Muscle of leg (tissue), 16 donors: ENCODE measurements at places on chromosomes 12 and 14. TPM values are rescaled to one million over a fixed set of nuclear protein-coding genes. Genes with fewer than 3 reads are reported as not detected.

The FGF6 gene
- total RNA-seq, result 24.7 TPM

The HRK gene
- 0.13 TPM for total RNA-seq

The SERPINA5 gene
- 0.18 TPM for total RNA-seq

GRCh38 chr12:67460388-67460787, 188.2 kb upstream of the DYRK2 start:
- H3K36me3 ChIP-seq, result no peaks in the 10 kb centered on the region
- DNase-seq, result no peak
- H3K4me3 ChIP-seq, result no peak overlapping the region
- no peaks in the 10 kb centered on the region for H3K27me3 ChIP-seq
- H3K27ac ChIP-seq, result no peak overlapping the region

DNA sequence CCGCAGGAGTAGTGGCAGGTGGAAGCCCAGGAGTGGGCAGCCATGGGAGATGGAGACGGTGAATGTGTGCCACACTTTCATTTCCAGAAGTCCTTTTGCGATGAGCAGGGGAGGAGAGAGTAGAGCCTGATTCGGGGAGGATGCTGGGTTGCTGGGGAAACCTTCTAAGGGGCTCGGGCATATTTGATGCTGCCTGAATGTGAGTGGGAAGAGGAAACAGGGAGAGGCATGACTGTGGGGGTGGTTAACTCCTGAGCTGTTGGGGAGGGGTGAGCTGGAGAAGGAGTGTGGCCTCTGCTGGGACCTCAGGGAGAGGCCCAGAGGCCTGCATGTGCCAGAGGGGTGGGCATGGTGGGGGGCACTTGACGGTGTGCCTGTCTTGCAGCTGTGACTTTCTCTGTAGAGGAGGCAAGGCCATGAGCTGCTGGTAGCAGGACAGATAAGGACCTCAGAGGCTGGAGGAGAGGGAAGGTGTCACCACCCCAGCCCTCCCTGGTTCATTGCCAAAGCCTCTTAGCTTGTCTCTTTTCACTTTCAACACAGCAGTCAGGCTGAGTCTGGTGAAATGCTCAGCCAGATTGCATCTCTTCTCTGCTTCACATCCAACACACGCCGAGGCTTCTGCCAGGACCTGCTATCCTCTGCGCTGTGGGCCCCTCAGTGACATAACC, 11.4 kb downstream of the GLT1D1 start:
- no peak overlapping the region for H3K4me3 ChIP-seq
- H3K4me1 ChIP-seq, result no peaks in the 10 kb centered on the region
- no peak overlapping the region for H3K27ac ChIP-seq
- DNase-seq, result no peak
- no peaks in the 10 kb centered on the region for H3K27me3 ChIP-seq

- no peak overlapping the region for H3K27ac ChIP-seq
- DNase-seq, result no peak
- no peaks in the 10 kb centered on the region for H3K4me1 ChIP-seq
- H3K4me3 ChIP-seq, result no peak overlapping the region
- no peaks in the 10 kb centered on the region for H3K27me3 ChIP-seq
- no peaks in the 10 kb centered on the region for H3K36me3 ChIP-seq
These were observed 130.1 kb downstream of the CCDC91 start for GRCh38 chr12:28320353-28320752.

- H3K4me1 ChIP-seq, result no peaks in the 10 kb centered on the region
- DNase-seq, result no peak
- H3K4me3 ChIP-seq, result no peak overlapping the region
- no peaks in the 10 kb centered on the region for H3K36me3 ChIP-seq
- H3K27ac ChIP-seq, result no peak overlapping the region
These were observed 93.0 kb downstream of the DPF3 start for GRCh38 chr14:72800848-72801370.

DNA sequence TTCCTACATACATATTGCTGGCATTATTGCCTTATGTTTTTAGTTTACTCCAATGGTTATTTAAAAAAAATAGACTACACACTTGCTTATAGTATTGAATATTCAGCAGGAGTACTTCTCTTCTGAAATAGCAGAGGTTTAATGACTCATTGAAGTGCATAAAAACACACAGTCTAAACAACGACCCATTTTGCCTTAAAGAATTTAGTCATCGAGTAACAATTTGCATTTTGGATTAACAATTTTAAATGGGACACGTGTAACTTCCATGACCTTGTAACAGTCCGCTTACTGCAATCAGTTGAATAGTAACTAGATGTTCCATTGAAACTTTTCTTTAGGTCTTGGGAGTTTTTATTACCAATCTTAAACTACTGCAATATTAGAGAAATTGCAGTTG, 9.0 kb downstream of the TRHDE start:
- DNase-seq, result no peak
- H3K36me3 ChIP-seq, result no peaks in the 10 kb centered on the region
- no peaks in the 10 kb centered on the region for H3K4me1 ChIP-seq

GRCh38 chr12:124006846-124007713, 34.1 kb downstream of the ZNF664 start:
- no peaks in the 10 kb centered on the region for H3K27me3 ChIP-seq
- H3K27ac ChIP-seq, result no peak overlapping the region

GRCh38 chr14:102916347-102917055, 6.0 kb upstream of the AMN start:
- peaks cover 2% of the 10 kb centered on the region for H3K27me3 ChIP-seq
- H3K27ac ChIP-seq, result no peak overlapping the region
- DNase-seq, result no peak
- no peaks in the 10 kb centered on the region for H3K4me1 ChIP-seq
- no peak overlapping the region for H3K4me3 ChIP-seq

DNA sequence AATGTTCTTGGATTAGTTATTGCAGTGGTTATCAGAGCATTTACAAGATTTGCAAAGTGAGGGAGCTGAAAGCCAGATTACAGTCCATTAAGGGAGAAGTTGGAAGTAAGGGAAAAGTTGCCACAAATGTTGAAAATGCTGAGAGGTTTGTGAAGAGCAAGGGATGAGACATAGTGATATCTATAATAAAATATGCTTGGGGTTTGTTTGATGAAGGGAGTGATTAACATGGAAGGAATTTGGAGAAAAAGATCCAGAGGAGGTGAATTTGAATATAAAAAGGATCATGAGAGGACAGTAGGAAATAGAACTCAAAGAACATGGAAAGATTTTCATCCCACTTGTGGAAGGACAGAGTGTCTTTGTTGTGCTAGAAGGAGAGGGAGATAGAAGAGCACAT, 19.3 kb upstream of the CCER1 start:
- no peaks in the 10 kb centered on the region for H3K36me3 ChIP-seq
- no peaks in the 10 kb centered on the region for H3K27me3 ChIP-seq
- no peak overlapping the region for H3K4me3 ChIP-seq
- no peak for DNase-seq
